ENCODE measurements at places on chromosomes 2 and 18. TPM values are rescaled to one million over a fixed set of nuclear protein-coding genes. Genes with fewer than 3 reads are reported as not detected.

DNA sequence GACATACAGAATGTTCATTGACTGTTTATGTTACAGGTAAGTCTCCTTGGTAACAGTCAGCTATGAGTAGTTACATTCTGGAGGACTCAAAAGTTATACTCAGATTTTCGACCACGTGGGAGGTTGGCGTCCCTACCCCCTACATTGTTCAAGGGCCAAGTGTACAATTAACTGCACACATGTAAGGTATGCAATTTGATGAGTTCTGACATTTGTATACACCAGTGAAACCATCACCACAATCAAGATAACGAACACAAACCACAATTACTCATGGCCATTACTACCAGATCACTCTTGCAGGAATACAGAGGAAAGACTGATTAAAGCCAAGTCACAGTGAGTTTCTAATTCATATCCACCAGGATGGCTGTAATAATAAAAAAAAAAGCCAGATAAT, 39.6 kb upstream of the LDLRAD4 start:
- no peaks in the 10 kb centered on the region for H3K4me1 ChIP-seq
- no peaks in the 10 kb centered on the region for H3K36me3 ChIP-seq
- H3K27ac ChIP-seq: no peak overlapping the region
- peaks cover 17% of the 10 kb centered on the region for H3K27me3 ChIP-seq
- H3K4me3 ChIP-seq: no peak overlapping the region

Gene IL1RL1
- not detected for total RNA-seq

GRCh38 chr18:24538414-24539264, 78.2 kb downstream of the HRH4 start:
- H3K27me3 ChIP-seq: peaks cover 2% of the 10 kb centered on the region
- H3K27ac ChIP-seq: no peak overlapping the region
- no peaks in the 10 kb centered on the region for H3K4me1 ChIP-seq
- no peak overlapping the region for H3K4me3 ChIP-seq

- DNase-seq: no peak
- H3K27me3 ChIP-seq: peaks cover 34% of the 10 kb centered on the region
- no peak overlapping the region for H3K27ac ChIP-seq
Measured at GRCh38 chr18:23618862-23619387, 32.6 kb upstream of the NPC1 start.

Gene LRP2
- total RNA-seq: 0.79 TPM

Gene SCYGR4
- not detected for total RNA-seq

GRCh38 chr18:39414009-39414700, 1848.6 kb upstream of the CELF4 start:
- H3K27ac ChIP-seq: no peak overlapping the region
- peak; percentile 78 for DNase-seq
- H3K36me3 ChIP-seq: no peaks in the 10 kb centered on the region
- H3K4me1 ChIP-seq: peaks cover 3% of the 10 kb centered on the region
- no peaks in the 10 kb centered on the region for H3K27me3 ChIP-seq

DNA sequence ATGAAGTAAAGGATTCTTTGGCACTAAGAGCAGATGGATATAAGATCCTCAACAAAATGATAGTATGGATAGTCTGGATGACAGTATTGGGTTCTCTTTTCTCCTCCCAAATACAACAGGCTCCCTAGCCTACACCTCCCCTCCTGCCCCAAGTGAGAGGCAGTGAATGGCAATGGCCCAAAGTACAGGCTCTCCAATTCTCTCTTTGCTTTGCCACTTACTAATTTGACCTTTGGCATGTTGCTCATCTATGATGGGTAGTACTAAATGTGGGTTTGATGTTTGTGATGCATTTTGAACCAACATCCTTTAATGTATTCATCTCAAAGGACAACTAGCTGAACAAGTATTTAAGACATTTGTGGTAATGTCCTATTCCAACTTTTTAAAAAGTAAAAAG, 65.9 kb downstream of the EIF5B start:
- H3K36me3 ChIP-seq: peaks cover 72% of the 10 kb centered on the region
- no peaks in the 10 kb centered on the region for H3K27me3 ChIP-seq
- H3K4me3 ChIP-seq: no peak overlapping the region
- H3K27ac ChIP-seq: no peak overlapping the region
- no peak for DNase-seq

Measured in astrocyte (in vitro differentiated cells and primary cell).